Trophoblast cell (in vitro differentiated cells and primary cell): ENCODE measurements at places on chromosomes 12 and 14.

DNA sequence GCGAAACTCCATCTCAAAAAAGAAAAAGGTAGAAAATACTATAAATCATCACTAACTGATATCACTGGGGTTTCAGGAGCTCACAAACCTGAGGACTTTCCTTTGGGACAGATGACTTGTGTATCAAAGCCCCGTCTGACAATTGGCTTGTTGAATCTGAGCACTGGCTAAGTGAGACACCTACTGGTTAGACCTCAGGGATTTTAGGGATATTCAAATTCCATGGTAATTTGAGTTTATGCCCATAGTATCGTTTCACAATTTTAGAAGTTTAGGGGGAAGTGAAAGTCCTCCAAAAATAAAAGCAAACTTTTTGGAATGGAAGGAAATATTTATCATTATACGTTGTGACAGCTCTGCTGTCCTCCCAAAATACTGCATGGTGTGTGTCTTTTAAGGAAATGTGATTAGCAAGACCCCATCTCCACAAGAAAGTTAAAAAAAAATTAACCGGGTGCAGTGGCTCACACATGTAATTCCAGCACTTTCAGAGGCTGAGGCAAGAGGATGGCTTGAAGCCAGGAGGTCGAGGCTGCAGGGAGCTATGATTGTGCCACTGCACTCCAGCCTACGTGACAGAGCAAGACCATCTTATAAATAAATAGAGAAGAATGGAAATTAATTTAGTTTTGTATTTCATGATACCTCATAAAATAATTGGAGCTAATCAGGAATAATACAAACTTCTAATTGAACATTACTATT lies 49.2 kb downstream of the FBXL14 start:
- peak; percentile 31 for DNase-seq
- no peak overlapping the region for H3K4me3 ChIP-seq
- H3K4me1 ChIP-seq: no peaks in the 10 kb centered on the region
- no peak overlapping the region for H3K27ac ChIP-seq
- H3K36me3 ChIP-seq: no peaks in the 10 kb centered on the region

- H3K36me3 ChIP-seq: no peaks in the 10 kb centered on the region
- no peak overlapping the region for H3K4me3 ChIP-seq
- no peaks in the 10 kb centered on the region for H3K27me3 ChIP-seq
- no peak for DNase-seq
Observed at GRCh38 chr12:98574110-98574509, 19.4 kb upstream of the SLC25A3 start.

GRCh38 chr12:108318472-108319275 lies 20.4 kb downstream of the CMKLR1 start:
- H3K4me1 ChIP-seq: peaks cover 3% of the 10 kb centered on the region
- no peaks in the 10 kb centered on the region for H3K27me3 ChIP-seq
- no peaks in the 10 kb centered on the region for H3K36me3 ChIP-seq
- no peak for DNase-seq
- H3K27ac ChIP-seq: no peak overlapping the region

DNA sequence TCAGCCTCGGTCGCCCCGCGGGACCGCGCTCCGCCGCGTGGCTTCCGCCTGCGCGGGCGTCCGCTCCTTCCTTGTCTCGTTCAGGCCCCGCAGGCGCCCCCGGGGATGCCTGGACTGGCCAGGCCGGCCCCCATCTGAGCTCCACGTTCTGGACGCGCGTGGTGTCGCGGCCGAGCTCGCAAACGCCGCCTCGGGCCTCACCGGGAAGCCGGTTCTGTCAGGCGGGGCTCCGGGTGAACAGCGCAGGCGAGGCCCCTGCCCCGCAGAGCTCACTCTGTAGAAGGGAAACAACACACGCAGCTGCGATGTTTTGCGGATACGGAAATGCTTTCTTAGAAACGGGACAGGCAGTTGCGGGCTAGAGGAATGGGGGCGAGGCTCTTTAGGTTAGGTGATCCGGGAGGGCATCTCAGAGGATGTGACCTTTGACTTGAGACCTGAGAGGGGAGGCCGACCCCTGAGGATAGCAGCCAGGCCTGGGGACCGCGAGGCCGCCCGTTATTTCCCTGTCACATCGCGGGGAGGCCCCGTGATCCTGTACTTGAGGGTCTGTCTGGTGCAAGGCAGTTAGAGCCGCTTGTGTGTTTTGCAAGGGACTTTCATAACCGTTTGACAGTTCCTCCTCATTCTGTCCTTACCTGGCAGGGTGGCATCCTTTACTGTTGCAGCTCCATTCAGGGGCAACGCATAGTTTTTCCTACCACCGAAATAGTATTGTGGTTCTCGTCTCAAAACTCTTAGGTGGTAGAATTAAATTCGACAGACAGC lies 584 bp downstream of the VRK1 start:
- H3K27me3 ChIP-seq: no peaks in the 10 kb centered on the region
- peak overlapping the region; percentile 98 for H3K4me3 ChIP-seq
- H3K36me3 ChIP-seq: no peaks in the 10 kb centered on the region
- peak overlapping the region; percentile 44 for H3K27ac ChIP-seq

- no peak overlapping the region for H3K4me3 ChIP-seq
- H3K36me3 ChIP-seq: no peaks in the 10 kb centered on the region
- H3K4me1 ChIP-seq: no peaks in the 10 kb centered on the region
- no peak overlapping the region for H3K27ac ChIP-seq
Observed at GRCh38 chr14:42490536-42490935, 883.9 kb downstream of the LRFN5 start.

DNA sequence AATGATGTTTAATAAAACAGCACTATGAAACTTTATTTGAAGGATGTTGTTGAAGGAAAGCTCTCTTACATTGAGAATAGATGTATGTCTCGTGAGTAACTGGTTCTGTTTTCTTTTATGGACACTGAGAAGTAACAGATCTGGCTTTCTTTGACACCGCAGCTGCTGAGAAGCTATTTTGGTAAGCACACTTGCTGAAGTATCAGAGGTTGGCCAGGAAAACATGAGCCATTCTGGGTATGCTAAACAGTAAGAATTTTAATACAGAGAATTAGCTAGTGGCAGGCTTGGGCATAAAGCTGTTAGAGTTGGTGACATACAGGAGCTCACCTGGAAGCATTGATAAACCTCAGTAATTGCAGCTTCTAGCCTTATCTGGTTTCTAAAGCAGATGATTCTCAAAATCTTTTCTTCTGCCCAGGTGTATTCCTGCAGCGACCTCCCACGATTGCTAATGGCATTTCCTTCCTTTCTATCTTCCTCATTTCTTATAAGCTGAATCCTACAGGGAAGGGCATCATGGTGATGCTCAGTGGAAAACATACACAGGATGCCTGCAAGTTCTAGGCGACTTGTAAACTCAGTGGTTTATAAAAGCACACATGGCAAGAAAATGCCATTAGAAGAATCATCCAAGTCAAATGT lies 291.6 kb upstream of the SLC16A7 start:
- no peak for DNase-seq

DNA sequence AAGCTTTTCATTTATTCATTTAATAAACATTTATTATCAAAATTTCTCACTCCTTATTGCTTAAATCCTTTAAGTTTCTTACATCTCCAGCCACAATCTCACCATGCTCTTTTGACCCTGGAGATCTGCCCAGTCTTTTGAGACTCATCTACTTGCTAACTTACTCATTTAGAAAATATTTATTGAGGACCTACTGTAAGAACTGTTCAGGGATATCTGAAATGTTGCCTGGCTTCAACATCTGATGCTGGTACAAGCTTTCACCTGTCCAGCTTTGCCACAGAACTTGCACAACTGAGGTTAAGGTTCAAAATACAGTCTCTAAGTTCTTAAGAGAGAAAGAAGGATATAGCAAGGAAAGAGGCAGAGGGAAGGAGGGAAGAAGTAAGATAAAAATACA lies 17.5 kb upstream of the GXYLT1 start:
- no peak overlapping the region for H3K4me3 ChIP-seq
- H3K4me1 ChIP-seq: no peaks in the 10 kb centered on the region
- H3K27ac ChIP-seq: no peak overlapping the region
- DNase-seq: peak; percentile 41
- H3K36me3 ChIP-seq: no peaks in the 10 kb centered on the region
- H3K27me3 ChIP-seq: no peaks in the 10 kb centered on the region

GRCh38 chr12:75683220-75683619 lies 171.8 kb upstream of the KRR1 start:
- no peaks in the 10 kb centered on the region for H3K4me1 ChIP-seq
- H3K4me3 ChIP-seq: no peak overlapping the region

DNA sequence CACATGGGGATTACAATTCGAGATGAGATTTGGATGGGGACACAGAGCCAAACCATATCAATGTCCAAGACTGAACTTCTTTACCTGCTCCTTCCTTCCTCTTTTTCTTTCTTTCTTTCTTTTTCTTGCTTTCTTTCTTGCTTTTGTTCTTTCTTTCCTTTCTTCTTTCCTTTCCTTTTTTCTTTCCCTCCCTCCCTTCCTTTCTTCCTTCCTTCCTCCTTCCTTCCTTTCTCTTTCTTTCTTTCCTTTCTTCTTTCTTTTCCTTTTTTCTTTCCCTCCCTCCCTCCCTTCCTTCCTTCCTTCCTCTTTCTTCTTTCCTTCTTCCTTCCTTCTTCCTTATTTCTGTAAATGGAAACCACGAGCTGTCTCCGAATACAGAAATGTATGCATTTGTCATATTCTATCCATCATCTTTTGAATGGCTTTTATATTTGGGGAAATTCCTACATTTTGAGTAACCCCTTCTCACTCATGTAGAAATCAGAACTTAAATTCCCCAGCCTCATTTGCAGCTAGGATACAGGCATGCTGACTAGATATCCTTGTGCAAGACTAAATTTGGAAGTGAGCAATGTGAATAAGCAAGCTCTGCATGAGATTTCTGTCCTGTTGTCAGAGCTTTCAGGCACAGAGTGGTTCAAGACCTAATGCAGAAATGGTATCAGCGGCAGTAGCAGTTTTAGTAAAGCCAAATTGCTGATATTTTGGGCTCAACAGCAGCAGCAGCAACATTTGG lies 11.5 kb downstream of the GPR33 start:
- no peaks in the 10 kb centered on the region for H3K4me1 ChIP-seq
- no peaks in the 10 kb centered on the region for H3K36me3 ChIP-seq
- no peak overlapping the region for H3K27ac ChIP-seq
- H3K27me3 ChIP-seq: no peaks in the 10 kb centered on the region

DNA sequence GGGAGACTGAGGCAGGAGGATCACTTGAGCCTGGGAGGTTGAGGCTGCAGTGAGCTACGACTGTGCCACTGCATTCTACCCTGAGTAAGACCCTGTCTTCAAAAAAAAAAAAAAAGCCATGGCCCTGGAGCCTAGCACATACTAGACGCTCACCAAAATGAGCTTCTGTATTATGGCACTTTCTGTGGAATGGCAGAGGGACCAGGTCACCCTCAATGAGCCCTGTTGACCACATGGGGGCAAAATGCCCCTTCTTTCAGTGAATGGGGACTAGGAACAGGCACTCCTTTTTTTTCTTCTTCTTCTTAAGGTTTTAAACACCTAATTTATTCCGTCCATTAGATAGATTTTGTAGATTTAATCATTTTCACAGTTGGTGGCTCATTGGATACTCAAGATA lies 50.5 kb downstream of the FAM222A start:
- H3K36me3 ChIP-seq: no peaks in the 10 kb centered on the region
- no peaks in the 10 kb centered on the region for H3K4me1 ChIP-seq

- no peaks in the 10 kb centered on the region for H3K27me3 ChIP-seq
- no peak overlapping the region for H3K4me3 ChIP-seq
- no peaks in the 10 kb centered on the region for H3K36me3 ChIP-seq
Observed at GRCh38 chr12:536751-537245, 77.1 kb downstream of the B4GALNT3 start.

GRCh38 chr12:69922999-69923398 lies 98.0 kb downstream of the MYRFL start:
- H3K4me1 ChIP-seq: peaks cover 4% of the 10 kb centered on the region
- DNase-seq: no peak
- H3K27me3 ChIP-seq: no peaks in the 10 kb centered on the region
- no peak overlapping the region for H3K27ac ChIP-seq
- H3K4me3 ChIP-seq: no peak overlapping the region

- H3K27ac ChIP-seq: no peak overlapping the region
- H3K27me3 ChIP-seq: no peaks in the 10 kb centered on the region
- no peak for DNase-seq
- no peaks in the 10 kb centered on the region for H3K36me3 ChIP-seq
- no peak overlapping the region for H3K4me3 ChIP-seq
Observed at GRCh38 chr12:4820971-4821370, 88.7 kb upstream of the KCNA1 start.

- H3K36me3 ChIP-seq: peaks cover 8% of the 10 kb centered on the region
- no peak overlapping the region for H3K4me3 ChIP-seq
- H3K4me1 ChIP-seq: no peaks in the 10 kb centered on the region
- DNase-seq: no peak
Observed at GRCh38 chr12:122411537-122411936, 10.9 kb downstream of the CLIP1 start.

- H3K27me3 ChIP-seq: no peaks in the 10 kb centered on the region
- no peaks in the 10 kb centered on the region for H3K4me1 ChIP-seq
- H3K4me3 ChIP-seq: no peak overlapping the region
- peak; percentile 9 for DNase-seq
- H3K36me3 ChIP-seq: peaks cover 22% of the 10 kb centered on the region
Observed at GRCh38 chr14:67644428-67644827, 24.7 kb downstream of the ARG2 start.

- H3K36me3 ChIP-seq: no peaks in the 10 kb centered on the region
- H3K27ac ChIP-seq: no peak overlapping the region
- H3K4me3 ChIP-seq: no peak overlapping the region
- H3K27me3 ChIP-seq: no peaks in the 10 kb centered on the region
Observed at GRCh38 chr12:93183940-93184671, 193.6 kb upstream of the NUDT4 start.

GRCh38 chr12:49292729-49293055 lies 2.3 kb upstream of the PRPH start:
- H3K27me3 ChIP-seq: peaks cover 51% of the 10 kb centered on the region
- no peaks in the 10 kb centered on the region for H3K36me3 ChIP-seq
- H3K27ac ChIP-seq: no peak overlapping the region
- DNase-seq: no peak
- peaks cover 2% of the 10 kb centered on the region for H3K4me1 ChIP-seq
- no peak overlapping the region for H3K4me3 ChIP-seq

DNA sequence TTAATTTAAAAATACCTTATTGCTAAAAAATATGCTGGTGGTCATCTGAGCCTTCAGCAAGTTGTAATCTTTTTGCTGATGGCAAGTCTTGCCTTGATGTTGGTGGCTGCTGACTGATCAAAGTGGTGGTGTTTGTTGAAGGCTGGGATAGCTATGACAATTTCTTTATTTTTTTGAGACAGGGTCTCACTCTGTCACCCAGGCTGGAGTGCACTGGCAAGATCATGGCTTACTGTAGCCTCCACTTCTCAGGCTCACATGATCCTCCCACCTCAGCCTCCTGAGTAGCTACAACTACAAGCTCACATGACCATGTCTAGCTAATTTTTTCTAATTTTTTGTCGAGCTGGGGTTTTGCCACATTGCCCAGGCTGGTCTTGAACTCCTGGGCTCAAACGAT lies 24.8 kb downstream of the PRORP start:
- DNase-seq: no peak
- no peaks in the 10 kb centered on the region for H3K27me3 ChIP-seq
- H3K27ac ChIP-seq: no peak overlapping the region
- no peaks in the 10 kb centered on the region for H3K4me1 ChIP-seq
- no peak overlapping the region for H3K4me3 ChIP-seq
